A172 (cell line): ENCODE measurements at places on chromosomes 3 and 15.

DNA sequence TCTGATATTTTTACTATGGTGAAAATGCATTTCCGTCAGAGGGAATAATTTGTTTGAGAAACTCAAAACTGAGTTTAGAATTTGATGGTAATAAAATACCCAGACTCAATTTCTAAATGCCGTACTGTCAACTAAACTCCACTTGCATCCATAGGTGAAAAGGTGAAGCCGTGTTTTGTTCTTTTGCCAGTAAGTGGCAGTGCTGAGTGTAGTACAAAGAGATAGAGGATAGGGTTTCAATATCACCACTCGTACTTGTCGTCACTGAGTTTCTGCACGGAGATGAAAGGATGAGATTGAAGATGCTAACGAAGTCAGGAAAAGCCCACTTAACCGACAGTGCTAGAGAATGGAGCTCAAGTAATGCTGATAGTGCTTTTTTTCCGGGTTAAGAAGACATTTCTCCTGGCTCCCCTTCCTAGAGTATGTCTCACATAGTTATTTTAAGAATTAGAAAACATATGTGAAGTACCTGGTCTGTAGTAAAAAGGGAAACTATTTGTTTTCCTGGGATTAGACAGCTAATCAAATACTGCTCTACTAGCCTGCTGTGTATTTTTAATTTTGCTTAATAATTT is 345.1 kb downstream of the IL5RA start:
- no peak for DNase-seq

DNA sequence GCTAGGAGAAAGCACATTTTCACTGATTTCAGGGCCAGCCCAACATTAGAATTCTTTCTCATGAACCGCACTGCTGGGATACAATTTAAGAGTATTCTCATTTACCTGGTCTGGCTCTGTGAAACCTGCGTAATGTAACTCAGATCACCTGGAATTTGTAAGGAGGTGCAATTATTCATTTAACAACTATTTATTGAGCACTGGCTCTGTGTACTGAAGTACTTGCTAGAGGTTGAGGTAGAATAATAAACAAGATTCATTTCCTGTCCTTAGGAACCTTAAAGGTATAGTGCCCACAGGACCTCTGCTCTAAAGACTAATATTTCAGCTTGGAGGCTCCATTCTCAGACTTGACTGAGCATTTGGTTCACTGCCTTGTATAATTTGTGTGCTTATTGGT is 242.2 kb upstream of the ZPLD1 start:
- DNase-seq: no peak

- DNase-seq: no peak
These were observed 17.5 kb downstream of the MRPS22 start for GRCh38 chr3:139361276-139361675.

DNA sequence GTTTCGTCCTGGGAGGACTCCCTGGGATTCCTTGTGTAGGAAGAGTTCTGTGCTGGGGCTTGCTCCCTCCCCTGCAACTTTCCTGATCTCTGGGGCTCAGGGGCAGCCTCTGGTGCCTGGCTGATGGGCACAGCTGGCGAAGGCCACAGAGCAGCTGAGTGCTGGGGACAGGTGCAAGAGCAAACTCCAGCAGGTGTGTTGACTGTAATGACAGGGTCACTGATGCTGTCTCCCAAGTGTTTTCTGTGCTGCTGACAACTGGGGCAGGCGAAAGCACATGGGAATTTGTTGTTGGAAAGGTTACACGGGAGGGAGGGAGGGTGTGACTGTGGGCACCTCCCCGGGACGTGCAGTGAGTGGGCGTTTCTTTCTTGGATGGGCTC is 21.6 kb downstream of the CPN2 start:
- no peak for DNase-seq

GRCh38 chr3:20853890-20854289 is 667.9 kb upstream of the SGO1 start:
- DNase-seq: no peak

DNA sequence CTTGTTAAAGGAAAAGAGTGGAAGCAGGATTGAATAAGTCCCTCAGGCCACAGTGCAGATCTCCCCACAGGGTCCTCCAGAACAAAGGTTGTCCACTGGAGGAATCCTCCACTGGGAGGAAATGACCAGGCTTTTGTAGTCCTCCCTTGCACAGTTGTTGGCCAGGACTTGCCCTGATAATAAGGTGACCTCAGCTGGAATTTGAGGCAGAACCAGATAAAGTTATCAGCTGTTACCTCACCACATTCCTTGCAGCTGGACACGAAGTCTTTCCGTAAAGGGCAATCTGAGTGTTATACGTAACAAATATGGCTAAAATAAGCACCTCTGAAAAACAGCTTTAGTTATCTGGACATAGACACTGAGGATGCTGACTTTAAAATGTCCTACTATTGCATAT is 83.5 kb upstream of the NAALADL2 start:
- DNase-seq: no peak

DNA sequence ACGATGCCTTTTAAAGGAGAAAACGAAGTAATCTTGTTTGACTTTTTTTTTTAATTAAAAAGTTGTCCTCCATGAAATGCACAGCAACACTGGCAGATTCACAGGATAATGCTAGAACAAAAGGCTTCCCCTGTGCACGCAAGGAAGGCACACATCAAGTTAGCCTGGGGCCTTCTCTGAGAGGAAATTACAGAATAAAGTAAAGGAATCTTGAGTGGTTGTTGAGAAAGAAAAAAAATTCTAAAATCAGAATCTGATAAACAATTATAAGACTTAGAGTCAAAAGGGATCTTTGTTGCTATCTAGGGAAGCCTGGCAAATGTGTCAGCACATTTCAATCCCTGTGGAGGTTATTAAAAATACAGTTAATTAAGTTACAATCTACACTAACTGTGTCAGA is 946.0 kb downstream of the IGSF11 start:
- DNase-seq: no peak

DNA sequence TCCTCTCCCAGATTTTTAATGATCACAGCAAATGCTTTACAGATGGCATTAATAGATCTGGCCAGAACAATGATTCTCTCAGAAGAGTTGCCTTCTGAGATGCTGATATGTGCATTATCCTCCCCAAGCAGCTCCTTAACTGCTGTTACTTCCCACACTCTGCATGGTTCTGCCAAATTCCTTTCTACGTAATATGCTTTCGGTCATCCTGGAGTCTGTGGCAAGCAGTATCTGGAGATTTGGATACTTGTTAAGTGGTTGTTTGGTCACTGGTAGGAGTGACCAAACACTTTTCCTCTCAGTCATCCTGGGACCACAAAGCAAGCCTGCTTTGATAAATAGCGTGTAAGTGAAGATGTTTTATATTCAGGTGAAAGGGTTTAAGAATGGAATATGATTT is 71.1 kb upstream of the CCNL1 start:
- DNase-seq: no peak

- no peak for DNase-seq
These were observed 25.8 kb downstream of the NAALADL2 start for GRCh38 chr3:174884776-174885568.

GRCh38 chr3:52247409-52248164 is 2.0 kb downstream of the PPM1M start:
- DNase-seq: no peak

DNA sequence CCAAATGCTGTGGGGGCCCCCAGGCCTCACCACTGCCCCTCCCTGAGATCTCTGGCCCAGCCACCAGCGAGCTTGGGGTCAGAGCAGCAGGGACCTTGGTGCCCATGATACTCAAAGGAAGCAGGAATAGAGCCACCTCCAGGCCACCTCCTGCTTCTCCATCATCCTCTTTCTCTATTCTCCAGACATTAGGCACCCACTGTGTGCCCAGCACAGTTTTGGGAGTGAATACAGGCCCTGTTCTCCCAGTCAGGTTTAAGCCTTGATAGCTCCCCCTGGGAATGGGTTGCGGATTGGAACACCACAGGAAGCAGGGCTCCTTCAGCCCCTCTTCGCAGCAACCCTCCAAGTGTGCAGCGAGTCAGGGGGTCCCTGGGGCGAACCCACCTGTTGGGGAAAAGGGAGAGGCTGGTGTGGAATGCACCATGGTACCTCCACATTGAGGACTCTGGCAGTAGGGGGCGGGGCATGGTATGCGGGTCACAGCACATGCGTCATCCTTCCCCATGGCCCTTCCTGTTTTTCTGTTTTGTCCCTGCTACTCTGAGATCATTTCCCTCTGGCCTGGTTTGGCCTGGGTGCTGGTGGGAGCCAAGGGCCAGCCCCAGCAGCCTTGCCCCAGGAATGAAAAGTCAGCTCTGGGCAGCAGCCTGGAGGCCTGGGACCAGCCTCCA is 14.2 kb upstream of the SEMA3B start:
- DNase-seq: no peak

GRCh38 chr3:174436367-174436766 is 422.8 kb upstream of the NAALADL2 start:
- no peak for DNase-seq

DNA sequence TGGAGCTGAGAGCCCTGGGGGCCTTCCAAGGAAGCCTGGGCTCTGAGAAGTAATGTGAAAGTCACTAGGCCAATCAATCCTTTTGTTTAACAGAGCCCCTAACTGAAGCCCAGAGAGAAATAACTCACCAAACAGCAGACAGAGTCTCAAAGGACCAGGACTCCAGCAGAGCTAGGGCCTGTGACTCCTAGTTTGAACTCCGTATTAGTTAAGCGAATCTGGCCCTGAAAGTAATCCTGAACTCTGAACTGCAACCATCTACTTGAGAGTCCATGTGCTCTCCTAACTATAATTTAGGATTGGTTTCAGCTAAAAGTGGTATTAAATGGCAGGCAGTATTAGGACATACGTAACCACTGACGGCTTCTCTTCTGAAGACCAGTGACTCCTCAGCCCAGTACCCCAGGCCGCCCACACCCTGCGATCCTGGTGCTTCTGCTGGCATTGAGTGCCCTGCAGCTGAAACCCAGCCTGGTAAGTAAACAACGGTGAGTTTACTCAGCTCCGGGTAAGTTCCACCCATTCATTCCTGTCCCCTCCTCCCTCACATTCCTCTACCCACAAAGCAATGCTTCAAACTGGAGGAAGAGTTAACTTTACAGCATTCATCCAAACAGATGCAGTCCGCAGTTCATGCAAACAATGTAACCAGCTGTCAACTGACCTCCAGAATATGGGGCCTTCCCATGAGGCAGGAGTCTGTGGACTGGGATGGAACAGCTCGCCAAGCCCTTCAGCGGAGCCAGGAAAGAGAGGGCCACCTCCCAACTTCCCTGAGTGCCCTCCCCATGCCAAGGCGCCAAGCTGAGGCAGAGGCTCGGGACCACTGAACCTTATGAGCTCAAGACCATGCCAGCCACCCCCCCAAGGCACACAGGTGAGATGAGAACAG is 7.3 kb downstream of the MYO5C start:
- no peak for DNase-seq

DNA sequence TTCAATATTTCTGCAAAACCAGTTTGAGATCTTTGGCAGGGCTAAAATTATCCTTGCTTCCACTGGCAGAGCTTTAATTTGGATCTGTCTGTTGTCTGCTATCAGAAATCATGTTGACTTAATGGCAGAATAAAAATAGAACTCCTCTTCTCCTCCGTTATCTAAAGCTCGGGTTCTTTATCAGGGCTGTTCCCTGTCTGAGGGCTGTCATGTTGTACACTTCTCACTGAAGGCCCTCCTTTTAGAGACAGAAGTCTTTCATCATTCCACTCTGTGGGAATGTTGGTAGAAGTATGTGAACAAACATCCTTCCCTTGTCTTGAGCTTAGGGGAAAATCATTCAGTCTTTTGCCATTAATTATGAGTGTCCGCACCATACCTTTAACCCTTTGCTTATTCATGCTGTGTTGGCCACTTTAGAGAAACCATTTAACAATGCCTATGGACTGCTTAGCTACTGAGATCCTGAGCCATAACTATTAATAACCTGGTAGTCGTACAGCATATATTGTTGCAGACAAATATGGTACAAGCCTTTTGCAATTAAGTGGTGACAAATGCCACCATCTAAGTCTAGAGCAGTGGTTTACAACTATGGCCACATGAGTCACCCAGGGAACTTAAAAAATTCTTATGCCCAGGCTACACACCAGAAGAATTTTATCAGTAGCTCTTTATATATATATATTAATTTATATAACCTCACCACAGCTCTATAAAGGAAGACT is 226.0 kb upstream of the TPM1 start:
- no peak for DNase-seq

GRCh38 chr3:25872200-25872877 is 82.4 kb downstream of the OXSM start:
- no peak for DNase-seq

- DNase-seq: peak; percentile 9
These were observed 85.8 kb downstream of the GREM1 start for GRCh38 chr15:32803631-32804030.

- no peak for DNase-seq
These were observed at the start of gene GPR156 for GRCh38 chr3:120284747-120285507. GPR156 (minus strand) TSS chr3:120285222; CDS start chr3:120244098, 41,124 bp downstream.

DNA sequence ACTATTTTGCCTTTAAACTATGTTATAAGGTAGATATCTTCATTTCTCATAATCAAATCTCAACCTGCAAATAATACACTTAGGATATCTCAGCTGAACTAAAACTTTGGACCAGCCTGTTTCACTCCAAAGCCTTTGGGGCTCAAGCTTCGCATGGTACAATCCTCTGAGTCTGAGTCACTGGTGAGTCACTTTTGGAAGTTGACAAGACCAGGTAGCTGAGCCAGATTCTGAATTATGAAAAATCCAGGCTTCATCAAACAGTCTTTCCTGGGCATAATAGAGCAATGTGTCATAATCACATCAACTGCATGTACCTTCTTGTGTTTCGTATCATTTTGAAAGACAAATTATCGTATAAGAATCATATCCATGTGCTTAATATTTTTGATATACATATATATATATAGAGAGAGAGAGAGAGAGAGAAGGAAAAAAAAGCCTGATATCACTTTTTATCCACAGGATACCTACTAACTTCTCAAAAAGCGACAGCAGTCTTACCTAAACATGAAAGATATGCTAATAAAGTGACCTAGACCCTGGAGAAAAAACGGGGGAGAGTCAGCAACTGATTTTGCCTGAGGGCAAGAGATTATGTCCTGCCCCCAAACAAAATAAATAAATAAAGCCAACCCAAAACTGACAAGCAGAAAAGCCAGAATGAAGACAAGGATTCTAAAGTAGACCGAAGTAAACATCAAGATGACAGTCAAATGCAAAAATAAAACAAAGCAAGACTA is 263.9 kb upstream of the TGFBR2 start:
- peak; percentile 89 for DNase-seq

- DNase-seq: no peak
These were observed 89.2 kb upstream of the SNRK start for GRCh38 chr3:43197181-43197580.

- DNase-seq: no peak
These were observed 64.3 kb downstream of the RYK start for GRCh38 chr3:134186391-134186790.

- no peak for DNase-seq
These were observed 386.1 kb downstream of the PTPRG start for GRCh38 chr3:61947456-61947855.

- no peak for DNase-seq
These were observed 91.7 kb downstream of the MYO5A start for GRCh38 chr15:52436981-52437380.
